ENCODE measurements at places on chromosomes 5 and 9.

DNA sequence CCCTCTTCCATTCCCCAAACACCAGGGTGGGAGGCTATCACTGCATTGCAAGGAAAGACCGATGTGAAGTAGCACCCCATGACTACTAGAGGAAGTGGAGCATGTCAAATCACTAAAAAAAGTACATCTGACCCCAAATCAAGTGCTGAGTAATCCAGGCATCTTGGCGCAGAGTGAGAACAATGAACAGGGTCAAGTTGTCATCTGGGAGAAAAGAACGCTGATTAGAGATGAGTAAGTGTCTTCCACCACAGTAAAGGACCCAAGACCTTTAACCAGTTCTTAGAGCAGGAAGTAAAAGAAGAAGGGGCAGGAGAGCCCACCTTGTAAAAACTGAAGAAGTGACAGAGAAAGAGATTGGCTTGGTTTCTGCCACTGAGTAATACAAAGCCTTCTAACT, 75.0 kb upstream of the RAD23B start:
- DNase-seq, result no peak

GRCh38 chr9:124202447-124202971, 55.2 kb upstream of the NEK6 start:
- peak; percentile 69 for DNase-seq

DNA sequence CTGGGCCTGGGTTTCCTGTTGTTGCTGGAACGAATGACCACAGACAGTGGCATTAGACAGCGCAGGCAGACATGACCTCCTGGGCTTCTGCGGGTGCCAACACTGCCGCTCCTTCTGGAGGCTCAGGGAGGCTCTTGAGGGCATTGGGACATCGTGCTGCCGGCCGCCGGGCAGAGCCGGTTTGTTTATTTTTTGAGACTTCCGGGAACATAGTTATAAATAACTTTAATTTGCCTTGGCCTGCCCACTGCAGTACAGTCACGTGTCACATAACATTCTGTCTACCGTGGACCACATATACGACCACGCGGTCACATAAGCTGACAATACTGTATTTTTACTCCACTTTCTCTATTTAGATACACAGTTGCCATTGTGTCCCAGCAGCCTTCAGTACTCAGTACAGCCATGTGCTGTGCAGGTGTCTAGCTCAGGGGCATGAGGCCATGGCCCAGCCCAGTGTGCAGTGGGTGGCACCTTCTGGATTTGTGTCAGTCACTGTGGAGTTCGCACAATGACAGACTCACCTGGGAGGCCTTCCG, 8.2 kb upstream of the TOR4A start:
- DNase-seq, result no peak

GRCh38 chr5:94672746-94673145, 54.3 kb downstream of the SLF1 start:
- no peak for DNase-seq

- no peak for DNase-seq
Measured at GRCh38 chr5:76845890-76846289, 3.9 kb upstream of the S100Z start.

GRCh38 chr5:174777111-174777510, 52.7 kb downstream of the MSX2 start:
- DNase-seq, result no peak

GRCh38 chr9:100269656-100270055, 83.1 kb downstream of the TEX10 start:
- no peak for DNase-seq

DNA sequence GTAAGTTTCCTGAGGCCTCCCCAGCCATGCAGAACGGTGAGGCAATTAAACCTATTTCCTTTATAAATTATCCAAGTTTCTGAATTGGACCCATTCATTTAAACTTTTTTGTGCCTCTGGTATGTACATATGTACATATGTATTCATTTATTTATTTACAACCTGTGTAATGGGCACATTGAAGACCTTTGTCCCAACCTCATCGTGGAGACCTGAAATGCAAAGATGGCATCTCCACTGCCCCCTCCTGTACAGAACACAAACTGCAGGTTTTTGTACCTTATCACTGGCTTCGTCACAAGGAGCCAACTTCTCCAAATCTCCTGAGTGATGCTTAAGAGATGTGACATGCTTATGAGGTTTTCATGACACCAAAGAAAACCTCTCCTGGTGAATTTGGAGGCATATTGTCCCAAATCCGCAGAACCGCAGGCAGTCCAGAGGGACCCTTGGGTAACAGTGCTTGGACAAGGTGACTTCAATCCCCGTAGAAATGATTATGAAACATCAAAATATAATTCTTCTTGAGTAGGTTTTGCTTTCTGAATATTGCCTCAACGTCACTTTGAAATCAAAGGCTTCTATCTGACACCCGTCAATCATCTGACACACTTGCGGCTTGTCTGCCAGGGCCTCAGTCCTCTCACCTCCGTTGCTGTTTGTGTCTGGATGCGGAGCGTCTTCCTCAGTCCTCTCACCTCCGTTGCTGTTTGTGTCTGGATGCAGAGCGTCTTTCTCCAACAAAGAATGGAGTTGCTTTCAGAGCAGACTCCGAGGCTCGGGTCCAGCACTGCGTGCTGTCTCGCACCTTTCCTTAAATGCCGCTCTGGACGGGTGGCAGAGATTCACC, 135.0 kb upstream of the IRX4 start:
- peak; percentile 63 for DNase-seq

DNA sequence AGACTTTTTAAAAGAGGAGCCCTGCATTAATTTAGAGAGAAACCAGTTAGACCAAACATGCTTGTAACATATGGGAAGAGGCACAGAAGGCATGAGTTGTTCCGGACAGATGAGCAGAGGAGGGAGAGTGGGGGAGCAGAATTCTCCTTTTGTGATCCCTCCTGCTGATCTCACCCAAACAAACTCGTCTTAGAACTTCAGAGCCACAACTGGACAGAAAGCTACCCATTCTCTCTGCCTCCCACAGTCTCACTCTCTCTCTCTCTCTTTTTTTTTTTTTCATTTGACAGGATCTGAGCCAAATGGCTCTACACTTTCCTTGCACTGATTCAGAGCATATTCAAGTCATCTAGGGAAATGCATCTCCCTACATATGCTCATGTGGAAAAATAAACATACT, 196.0 kb upstream of the PAPPA start:
- no peak for DNase-seq

GRCh38 chr9:109815366-109815947, 35.5 kb downstream of the PALM2AKAP2 start:
- DNase-seq, result no peak

GRCh38 chr9:98861781-98862504, 54.5 kb downstream of the GALNT12 start:
- no peak for DNase-seq

DNA sequence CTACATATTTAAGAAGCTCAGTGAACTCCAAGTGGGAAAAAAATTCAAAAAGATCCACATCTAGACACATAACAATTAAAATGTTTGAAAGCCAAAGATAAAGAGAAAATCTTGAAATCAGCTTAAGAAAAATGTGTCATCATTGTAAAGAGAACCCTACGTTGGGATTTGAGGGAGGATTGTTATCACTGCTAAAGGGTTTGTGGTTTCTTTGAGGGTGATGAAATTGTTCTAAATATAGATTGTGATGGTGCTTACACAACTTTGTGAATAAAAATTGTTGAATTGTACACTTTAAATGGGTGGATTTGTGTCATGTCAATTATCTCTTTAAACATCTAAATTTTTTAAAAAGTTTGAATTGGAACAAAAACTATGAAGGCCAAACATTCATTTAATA, 92.2 kb upstream of the ADAMTS19 start:
- no peak for DNase-seq

All from GM13977 (cell line).